ENCODE measurements at places on chromosomes 2 and 18. TPM values are rescaled to one million over a fixed set of nuclear protein-coding genes. Genes with fewer than 3 reads are reported as not detected.

GRCh38 chr2:180046776-180047175 lies 39.7 kb upstream of the CWC22 start:
- H3K27me3 ChIP-seq = no peaks in the 10 kb centered on the region
- H3K27ac ChIP-seq = no peak overlapping the region
- H3K4me1 ChIP-seq = no peaks in the 10 kb centered on the region
- H3K36me3 ChIP-seq = no peaks in the 10 kb centered on the region

GRCh38 chr18:69980982-69981804 lies 33.5 kb upstream of the CD226 start:
- no peaks in the 10 kb centered on the region for H3K27me3 ChIP-seq
- no peak for DNase-seq
- H3K4me1 ChIP-seq = no peaks in the 10 kb centered on the region
- H3K4me3 ChIP-seq = no peak overlapping the region
- no peaks in the 10 kb centered on the region for H3K36me3 ChIP-seq

GRCh38 chr2:168450171-168450570 lies 5.9 kb upstream of the CERS6 start:
- H3K4me1 ChIP-seq = no peaks in the 10 kb centered on the region
- no peaks in the 10 kb centered on the region for H3K27me3 ChIP-seq
- no peaks in the 10 kb centered on the region for H3K36me3 ChIP-seq

- H3K27ac ChIP-seq = no peak overlapping the region
- no peaks in the 10 kb centered on the region for H3K36me3 ChIP-seq
- DNase-seq = no peak
These were observed 1.7 kb upstream of the CNDP1 start for GRCh38 chr18:74532511-74533025.

GRCh38 chr2:113148606-113149552 lies 21.5 kb downstream of the IL1RN start:
- H3K27me3 ChIP-seq = no peaks in the 10 kb centered on the region
- no peak for DNase-seq
- no peak overlapping the region for H3K27ac ChIP-seq
- H3K4me3 ChIP-seq = no peak overlapping the region

- H3K27me3 ChIP-seq = no peaks in the 10 kb centered on the region
- no peak for DNase-seq
- no peaks in the 10 kb centered on the region for H3K36me3 ChIP-seq
- no peak overlapping the region for H3K4me3 ChIP-seq
- H3K4me1 ChIP-seq = no peaks in the 10 kb centered on the region
- peak overlapping the region; percentile 38 for H3K27ac ChIP-seq
These were observed 26.7 kb downstream of the CIB4 start for GRCh38 chr2:26614216-26615138.

DNA sequence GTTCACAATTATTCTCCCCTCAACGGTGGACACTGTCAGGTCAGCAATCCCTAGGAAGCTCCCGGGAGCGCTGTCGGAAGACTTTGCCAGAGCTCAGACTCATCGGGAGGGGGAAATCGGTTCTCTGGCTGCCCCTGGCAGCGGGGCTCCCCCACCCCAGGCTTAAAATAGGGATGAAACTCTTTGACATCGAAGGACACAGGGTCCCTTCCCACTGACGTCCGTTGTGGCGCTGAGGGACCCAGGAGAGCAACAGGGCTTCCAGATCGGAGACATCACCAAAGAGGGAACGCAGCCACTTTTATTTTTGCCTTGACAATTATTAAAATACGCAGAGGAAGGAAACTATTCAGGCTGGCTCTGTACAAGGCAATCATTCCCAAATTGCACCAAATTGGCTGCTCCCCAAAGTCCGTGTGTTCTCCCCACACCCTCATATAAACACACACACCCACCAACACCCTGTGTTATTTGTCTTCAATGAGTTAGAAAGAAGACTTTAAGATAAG lies 249.0 kb downstream of the CDH20 start:
- peak overlapping the region; percentile 30 for H3K4me3 ChIP-seq
- H3K36me3 ChIP-seq = no peaks in the 10 kb centered on the region
- no peak for DNase-seq

DNA sequence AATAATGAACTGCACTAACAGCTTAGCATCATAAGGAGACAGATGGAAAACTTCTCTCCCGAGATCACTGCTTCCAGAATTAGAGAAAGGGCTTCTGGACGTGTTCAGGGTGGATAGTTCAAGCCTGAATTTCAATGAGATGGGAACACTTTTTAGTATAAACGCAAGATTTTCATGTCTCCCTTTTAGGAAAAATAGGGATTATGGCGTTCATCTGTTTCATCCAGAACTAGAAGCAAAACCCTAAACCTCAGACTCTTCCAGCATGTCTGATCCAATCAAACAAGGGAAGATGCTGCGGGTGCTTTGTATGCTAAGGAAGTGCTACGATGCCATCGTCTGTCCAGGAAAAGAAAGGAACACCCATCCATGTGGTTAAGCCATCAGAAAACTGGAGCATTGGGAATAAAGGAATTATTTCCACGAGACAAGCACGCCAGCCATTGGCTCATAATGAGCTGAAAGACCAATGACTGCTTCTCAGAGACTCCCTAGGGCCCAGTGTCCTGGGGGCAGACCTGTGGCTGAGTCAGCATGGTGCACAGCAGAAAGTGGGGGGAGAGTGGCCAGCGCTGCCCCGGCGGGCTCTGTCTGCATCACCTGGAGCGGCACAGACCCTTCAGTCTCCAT lies 65.9 kb upstream of the AFF3 start:
- no peaks in the 10 kb centered on the region for H3K27me3 ChIP-seq
- H3K4me1 ChIP-seq = no peaks in the 10 kb centered on the region
- no peaks in the 10 kb centered on the region for H3K36me3 ChIP-seq
- DNase-seq = no peak
- no peak overlapping the region for H3K27ac ChIP-seq

DNA sequence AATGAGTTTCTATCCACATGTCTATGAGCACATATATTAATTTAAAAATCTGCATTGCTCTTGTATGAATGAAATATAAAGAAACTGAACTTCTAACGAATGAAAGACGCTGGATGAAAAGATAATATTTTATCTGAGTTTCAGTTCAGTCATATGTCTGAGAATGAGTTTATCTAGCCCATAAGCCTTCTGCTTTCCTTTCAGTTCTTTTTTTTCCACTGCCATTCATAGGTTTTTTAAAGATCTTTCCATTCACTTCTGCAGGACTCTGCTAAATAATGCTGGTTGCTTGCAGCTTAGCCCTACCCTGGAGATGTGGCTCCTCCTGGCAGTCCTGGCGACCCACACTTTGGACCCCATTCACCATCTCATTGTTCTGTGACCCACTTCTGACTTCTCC lies 109.0 kb downstream of the BCL2 start:
- no peak overlapping the region for H3K4me3 ChIP-seq
- H3K36me3 ChIP-seq = no peaks in the 10 kb centered on the region
- H3K4me1 ChIP-seq = no peaks in the 10 kb centered on the region
- H3K27me3 ChIP-seq = no peaks in the 10 kb centered on the region

- DNase-seq = no peak
- no peak overlapping the region for H3K4me3 ChIP-seq
- H3K4me1 ChIP-seq = no peaks in the 10 kb centered on the region
These were observed 830.8 kb upstream of the SLC39A10 start for GRCh38 chr2:194826241-194826640.

GRCh38 chr18:45745817-45746461 lies 22.0 kb downstream of the SLC14A1 start:
- H3K4me3 ChIP-seq = no peak overlapping the region
- H3K4me1 ChIP-seq = no peaks in the 10 kb centered on the region
- H3K36me3 ChIP-seq = no peaks in the 10 kb centered on the region
- no peak for DNase-seq

GRCh38 chr2:187446711-187447110 lies 1.3 kb downstream of the CALCRL start:
- DNase-seq = no peak
- no peaks in the 10 kb centered on the region for H3K4me1 ChIP-seq
- no peaks in the 10 kb centered on the region for H3K27me3 ChIP-seq
- no peaks in the 10 kb centered on the region for H3K36me3 ChIP-seq
- no peak overlapping the region for H3K27ac ChIP-seq

GRCh38 chr2:134325696-134326095 lies 71.8 kb downstream of the MGAT5 start:
- H3K36me3 ChIP-seq = no peaks in the 10 kb centered on the region
- DNase-seq = no peak
- H3K27ac ChIP-seq = no peak overlapping the region

DNA sequence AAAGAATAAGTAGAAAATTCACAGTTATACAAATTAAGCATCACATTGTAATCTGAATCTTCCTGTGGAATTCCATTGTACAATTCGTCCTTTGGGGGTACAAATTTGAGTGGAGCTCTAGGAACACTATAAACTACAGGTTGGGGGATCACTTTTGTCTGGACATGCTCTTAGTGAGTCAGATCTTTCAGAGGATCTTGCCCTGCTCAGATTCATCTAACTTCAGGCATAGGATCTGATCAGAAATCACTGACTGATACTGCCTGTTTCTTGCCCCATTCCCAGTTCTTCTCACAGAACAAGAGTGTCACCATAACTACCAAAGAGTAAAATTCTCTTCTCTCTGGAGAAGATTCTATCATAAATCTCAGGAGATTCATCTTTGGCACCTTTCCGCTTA lies 10.7 kb upstream of the VSNL1 start:
- no peaks in the 10 kb centered on the region for H3K4me1 ChIP-seq
- no peaks in the 10 kb centered on the region for H3K27me3 ChIP-seq
- H3K4me3 ChIP-seq = no peak overlapping the region
- no peak for DNase-seq
- no peaks in the 10 kb centered on the region for H3K36me3 ChIP-seq

DNA sequence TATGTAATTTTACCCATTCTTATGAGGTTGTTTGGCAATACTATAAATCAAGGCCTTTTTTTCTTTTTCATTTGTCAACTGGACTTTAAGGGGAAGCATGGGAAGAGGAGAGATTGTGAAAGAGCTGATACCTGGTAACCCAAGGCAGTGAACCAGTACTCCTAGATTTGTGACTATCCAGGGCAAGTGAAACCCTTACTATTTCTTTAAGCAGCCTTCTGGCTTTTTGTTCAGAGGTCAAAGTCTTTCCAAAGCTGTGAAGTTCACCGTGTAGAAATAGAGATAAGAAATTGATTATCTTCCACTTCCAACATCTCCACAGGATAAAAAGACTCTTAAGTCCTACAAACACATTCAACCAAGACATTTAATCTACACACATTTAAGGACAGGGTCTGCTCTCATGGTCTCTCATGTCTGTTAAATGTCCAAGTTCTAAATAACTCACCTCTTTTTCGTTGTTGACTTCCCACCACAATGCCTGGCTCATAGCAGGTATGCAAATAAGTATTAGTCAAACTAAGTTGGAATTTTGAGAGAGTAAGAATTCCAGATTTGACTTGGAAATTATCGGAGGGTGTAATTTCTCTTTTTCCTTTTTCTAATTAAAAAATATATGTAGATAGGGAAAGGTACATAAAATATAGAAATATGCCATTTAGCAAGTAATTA lies 485.8 kb downstream of the STK39 start:
- H3K4me3 ChIP-seq = no peak overlapping the region
- peak overlapping the region; percentile 8 for H3K27ac ChIP-seq
- H3K27me3 ChIP-seq = no peaks in the 10 kb centered on the region
- no peaks in the 10 kb centered on the region for H3K4me1 ChIP-seq
- no peak for DNase-seq

GRCh38 chr18:23450022-23450421 lies 3.1 kb upstream of the RIOK3 start:
- no peaks in the 10 kb centered on the region for H3K36me3 ChIP-seq
- H3K27ac ChIP-seq = no peak overlapping the region
- no peak overlapping the region for H3K4me3 ChIP-seq
- no peak for DNase-seq

GRCh38 chr2:211976076-211976475 lies 562.5 kb downstream of the ERBB4 start:
- no peaks in the 10 kb centered on the region for H3K4me1 ChIP-seq
- H3K27me3 ChIP-seq = no peaks in the 10 kb centered on the region
- no peaks in the 10 kb centered on the region for H3K36me3 ChIP-seq
- no peak overlapping the region for H3K27ac ChIP-seq
- no peak overlapping the region for H3K4me3 ChIP-seq

DNA sequence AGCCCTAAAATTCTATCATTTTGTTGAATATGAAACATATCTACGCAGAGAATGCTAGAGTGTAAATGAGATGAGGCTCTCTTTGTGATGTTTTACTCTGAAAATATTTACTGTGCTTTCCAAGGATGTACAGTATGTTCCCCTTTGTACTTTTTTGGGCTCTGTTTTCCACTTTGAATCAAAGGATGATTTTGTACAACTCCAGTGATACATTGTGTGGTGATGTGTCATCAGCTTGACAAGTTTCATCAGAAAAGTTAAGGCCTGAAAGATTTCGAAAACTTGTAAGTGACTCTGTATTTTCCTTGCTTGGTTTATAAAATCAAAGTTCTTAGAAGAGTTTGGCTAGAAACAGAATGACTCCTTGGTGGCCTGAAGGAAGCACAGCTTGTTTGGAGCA lies 206.3 kb downstream of the LTBP1 start:
- H3K36me3 ChIP-seq = no peaks in the 10 kb centered on the region
- no peak overlapping the region for H3K27ac ChIP-seq
- H3K4me1 ChIP-seq = no peaks in the 10 kb centered on the region
- no peaks in the 10 kb centered on the region for H3K27me3 ChIP-seq
- no peak overlapping the region for H3K4me3 ChIP-seq

GRCh38 chr18:62614494-62614893 lies 91.7 kb downstream of the ZCCHC2 start:
- H3K36me3 ChIP-seq = no peaks in the 10 kb centered on the region
- H3K27ac ChIP-seq = no peak overlapping the region
- no peaks in the 10 kb centered on the region for H3K27me3 ChIP-seq
- no peak overlapping the region for H3K4me3 ChIP-seq
- no peak for DNase-seq

GRCh38 chr2:105915005-105915558 lies 170.4 kb downstream of the NCK2 start:
- H3K27me3 ChIP-seq = no peaks in the 10 kb centered on the region
- no peaks in the 10 kb centered on the region for H3K36me3 ChIP-seq
- no peaks in the 10 kb centered on the region for H3K4me1 ChIP-seq

The SLC25A12 gene
- 54.7 TPM for total RNA-seq

The APOB gene
- 4.3 TPM for total RNA-seq

The RAMP1 gene
- 25.9 TPM for total RNA-seq

The UGT1A10 gene
- total RNA-seq = not detected

The ITPRIPL1 gene
- 0.64 TPM for total RNA-seq

The TMEM169 gene
- total RNA-seq = not detected

The ALMS1 gene
- total RNA-seq = 38.7 TPM

The ALPP gene
- total RNA-seq = not detected

The TWIST2 gene
- 178 TPM for total RNA-seq

The EFEMP1 gene
- total RNA-seq = 445 TPM

The VWC2L gene
- 0.15 TPM for total RNA-seq
